Cortex of kidney (tissue), 1 donor: ENCODE measurements at places on chromosomes 7 and 10.

GRCh38 chr10:4652111-4653010 lies 173.6 kb upstream of the AKR1E2 start:
- DNase-seq, result no peak

- no peak for DNase-seq
Measured at GRCh38 chr7:53768186-53768585, 732.8 kb downstream of the POM121L12 start.

- no peak for DNase-seq
Measured at GRCh38 chr7:37372750-37373149, 75.9 kb downstream of the ELMO1 start.

DNA sequence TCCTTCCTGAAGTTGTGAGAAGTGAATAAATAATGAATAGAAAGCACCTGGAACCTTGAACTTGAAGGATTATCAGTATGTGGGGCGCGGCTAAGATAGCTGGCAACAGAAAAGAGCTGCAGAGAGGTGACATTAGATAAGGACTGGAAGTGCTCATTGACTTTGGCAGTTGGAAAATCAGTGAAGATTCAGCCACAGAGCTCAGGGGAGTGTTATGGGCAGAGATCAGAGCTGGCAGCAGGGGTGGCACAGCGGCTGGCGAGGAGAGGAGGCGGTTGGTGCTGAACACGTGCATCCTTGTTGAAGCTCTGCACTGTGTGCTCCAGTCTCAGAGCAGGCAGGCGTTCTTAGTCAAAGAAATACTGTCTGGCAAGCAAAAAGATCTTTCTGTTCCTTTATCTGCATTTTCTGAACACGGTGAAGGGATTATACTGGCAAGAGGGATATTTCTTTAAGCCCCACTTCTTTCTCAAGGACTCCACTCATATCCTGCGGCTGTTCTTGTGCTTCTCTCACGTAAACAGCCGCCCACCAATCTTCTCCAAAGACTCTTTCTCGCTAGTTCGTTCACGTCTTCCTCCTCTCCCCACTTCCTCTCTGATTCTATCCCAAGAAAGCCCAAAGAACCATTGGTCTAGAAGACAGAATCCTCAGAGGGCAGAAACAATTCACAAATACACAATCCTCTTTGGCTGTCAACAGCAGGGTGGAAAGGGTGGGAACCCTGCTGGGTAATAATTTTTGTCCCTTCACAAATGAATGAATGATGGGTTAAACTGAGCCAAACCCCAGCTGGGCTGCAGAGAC lies 38.6 kb upstream of the ADD3 start:
- no peak for DNase-seq

GRCh38 chr7:94231305-94231704 lies 163.4 kb upstream of the COL1A2 start:
- no peak for DNase-seq

GRCh38 chr10:50501924-50502452 lies 121.8 kb downstream of the SGMS1 start:
- DNase-seq, result no peak
